AG10803 (cell line): ENCODE measurements at places on chromosomes 2 and 18.

GRCh38 chr18:48805826-48806535, 144.8 kb downstream of the SMAD7 start:
- DNase-seq, result no peak

DNA sequence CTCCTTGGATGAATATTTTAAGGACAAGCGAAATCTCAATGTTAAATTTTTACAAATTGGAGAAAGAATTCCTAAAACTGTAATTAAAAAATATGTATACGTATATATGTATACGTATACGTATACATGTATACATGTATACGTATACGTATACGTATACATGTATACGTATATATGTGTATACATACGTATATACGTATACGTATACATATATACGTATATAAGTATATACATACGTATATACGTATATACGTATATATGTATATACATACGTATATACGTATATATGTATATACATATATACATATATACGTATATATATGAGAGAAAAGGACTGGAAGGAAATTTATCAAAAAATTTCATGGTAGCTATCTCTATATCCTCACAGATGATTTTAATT, 110.2 kb upstream of the ACKR3 start:
- DNase-seq, result no peak

DNA sequence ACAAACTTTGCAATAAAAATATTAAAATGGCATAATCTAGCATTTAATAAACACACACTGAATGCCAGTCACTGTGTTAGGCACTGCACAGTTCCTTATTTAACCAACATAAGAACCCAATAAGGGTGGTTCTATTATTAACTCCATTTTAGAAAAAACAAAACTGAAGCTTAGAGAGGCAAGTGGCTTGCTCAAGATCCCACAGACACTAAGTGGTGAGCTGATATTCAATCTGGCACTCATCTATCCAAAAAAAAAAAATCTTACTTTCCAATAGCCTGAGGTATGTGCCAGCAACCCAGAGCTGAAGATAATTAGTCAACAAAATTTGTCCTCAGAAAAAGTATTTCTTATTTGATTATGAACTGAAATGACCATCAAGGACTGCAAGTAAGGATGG, 799 bp downstream of the CYTIP start:
- no peak for DNase-seq

DNA sequence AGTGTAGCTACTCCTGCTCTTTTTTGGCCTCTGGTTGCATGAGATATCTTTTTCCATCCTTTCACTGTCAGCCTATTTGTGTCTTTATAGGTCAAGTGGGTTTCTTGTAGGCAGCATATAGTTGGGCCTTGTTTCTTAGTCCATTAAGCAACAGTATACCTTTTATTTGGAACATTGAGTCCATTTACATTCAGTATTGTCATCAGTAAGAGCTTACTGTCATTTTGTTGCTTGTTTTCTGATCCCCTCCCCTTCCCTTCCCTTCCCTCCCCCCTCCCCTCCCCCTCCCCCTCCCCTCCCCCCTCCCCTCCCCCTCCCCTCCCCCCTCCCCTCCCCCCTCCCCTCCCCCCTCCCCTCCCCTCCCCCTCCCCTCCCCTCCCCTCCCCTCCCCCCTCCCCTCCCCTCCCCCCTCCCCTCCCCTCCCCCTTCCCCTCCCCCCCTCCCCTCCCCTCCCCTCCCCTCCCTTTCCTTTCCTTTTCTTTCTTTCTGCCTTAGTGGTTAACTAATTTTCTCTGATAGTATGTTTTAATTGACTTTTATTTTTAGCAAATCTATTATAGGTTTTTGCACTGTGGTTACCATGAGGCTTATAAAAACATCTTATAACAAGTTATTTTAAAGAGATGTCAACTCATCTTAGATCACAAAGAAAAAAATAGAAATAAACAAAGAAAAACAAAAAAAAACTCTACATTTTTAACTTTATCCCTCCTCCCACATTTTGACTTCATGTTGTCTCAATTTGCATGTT, 13.2 kb upstream of the DCDC2C start:
- no peak for DNase-seq

- DNase-seq, result peak; percentile 93
Measured at GRCh38 chr18:59660786-59661743, 36.2 kb downstream of the CCBE1 start.

DNA sequence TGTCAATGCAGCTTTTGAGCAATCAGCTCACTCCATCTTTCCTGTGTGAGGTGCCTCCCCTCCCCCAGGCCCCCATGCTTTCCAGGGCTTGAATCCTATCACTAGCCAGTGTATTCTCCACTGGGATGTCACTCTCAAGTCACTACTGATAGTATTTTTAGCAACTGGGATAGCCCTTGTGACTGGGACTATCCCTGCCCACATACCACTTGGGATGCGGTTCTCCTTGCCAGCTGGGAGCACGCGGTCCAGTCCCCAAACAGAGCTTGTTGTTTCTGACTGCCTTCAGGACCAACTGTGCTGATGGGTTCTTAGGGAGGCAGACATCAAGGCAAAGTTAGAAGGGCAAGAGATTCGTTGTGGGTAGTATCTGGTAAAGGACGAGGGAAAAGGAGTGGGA, 134.9 kb downstream of the FAM161A start:
- no peak for DNase-seq

DNA sequence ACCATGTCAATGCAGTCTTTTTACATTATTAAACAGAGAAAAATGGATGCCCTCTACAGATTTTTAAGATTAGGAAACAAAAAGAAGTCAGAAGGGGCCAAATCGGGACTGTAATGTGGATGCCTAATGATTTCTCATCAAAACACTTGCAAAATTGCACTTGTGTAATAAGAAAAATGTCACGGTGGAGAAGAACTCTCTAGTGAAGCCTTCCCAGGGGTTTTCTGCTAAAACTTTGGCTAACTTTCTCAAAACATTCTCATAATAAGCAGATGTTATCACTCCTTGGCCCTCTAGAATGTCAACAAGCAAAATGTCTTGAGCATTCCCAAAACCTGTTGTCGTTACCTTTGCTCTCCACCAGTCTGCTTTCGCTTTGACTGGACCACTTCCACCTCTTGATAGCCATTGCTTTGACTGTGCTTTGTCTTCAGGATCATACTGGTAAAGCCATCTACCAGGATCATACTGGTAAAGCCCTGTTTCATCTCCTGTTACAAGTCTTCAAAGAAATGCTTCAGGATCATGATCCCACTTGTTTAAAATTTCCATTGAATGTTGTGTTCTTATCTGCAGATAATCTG, 226.8 kb downstream of the TNS1 start:
- DNase-seq, result peak; percentile 55

DNA sequence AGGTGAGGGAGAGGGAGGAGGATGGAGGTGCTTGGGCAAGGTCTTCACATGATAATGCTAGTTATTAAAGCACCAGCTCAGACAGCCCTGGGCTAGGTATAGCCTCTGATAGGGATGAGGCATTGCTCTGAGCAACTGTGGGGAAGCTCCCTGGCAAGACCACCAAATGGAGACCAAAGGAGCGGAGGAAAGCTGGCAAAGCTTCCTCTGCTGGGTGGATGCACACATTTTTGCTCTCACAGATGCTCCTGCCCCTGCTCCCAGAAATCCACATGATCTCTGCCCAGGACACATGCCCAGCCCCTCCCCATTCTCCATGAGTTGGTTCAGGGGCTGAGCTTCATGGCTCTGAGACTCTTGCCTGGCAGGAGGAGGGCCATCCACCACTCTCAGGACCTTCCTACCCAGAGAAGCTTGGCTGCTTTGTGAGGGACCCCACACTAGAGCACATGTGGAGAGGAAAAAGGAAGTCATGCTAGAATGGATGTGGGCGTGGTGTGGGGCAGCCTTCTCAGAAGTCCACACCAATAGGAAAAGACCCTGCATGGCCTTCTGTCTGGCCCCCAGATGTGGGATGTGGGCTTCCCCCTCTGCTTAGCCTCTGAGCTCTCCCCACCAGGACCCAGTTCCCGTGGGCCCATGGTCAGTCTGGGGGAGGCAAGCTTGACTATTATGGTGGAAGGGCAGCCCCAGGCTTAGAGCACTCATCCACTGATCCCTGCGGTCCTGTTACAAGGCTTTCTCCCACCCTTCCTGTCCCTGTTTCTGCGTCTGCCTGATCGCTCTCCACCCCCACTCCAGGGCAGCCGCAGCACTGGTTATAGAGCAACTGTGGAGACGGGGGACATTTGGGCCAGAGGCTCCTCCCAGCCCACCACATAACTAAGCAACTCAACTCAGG, 10.5 kb upstream of the CYP26B1 start:
- no peak for DNase-seq

GRCh38 chr2:202102425-202103000, 29.5 kb downstream of the KIAA2012 start:
- no peak for DNase-seq

DNA sequence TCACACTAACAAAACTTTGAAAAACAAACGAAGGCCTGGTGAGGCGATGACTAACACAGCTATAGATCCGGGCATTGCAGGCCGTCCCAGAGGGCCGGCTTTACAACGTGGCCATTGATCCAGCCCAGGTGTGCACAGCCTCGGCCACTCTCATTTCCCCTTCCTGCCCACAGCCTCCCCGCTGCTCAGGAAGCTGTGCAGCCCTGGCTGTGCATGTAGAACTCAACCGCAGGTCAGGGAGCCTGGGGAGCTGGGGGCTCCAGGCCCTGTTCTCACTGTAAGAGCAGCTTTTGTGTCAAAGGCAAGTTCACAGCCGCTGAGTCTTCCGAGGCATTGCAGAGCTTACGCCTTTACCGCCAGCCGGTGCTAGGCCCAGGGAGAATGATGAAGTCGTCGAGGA, 87.2 kb downstream of the LONRF2 start:
- no peak for DNase-seq

GRCh38 chr18:23166891-23167541, 31.7 kb downstream of the CABLES1 start:
- peak; percentile 45 for DNase-seq

DNA sequence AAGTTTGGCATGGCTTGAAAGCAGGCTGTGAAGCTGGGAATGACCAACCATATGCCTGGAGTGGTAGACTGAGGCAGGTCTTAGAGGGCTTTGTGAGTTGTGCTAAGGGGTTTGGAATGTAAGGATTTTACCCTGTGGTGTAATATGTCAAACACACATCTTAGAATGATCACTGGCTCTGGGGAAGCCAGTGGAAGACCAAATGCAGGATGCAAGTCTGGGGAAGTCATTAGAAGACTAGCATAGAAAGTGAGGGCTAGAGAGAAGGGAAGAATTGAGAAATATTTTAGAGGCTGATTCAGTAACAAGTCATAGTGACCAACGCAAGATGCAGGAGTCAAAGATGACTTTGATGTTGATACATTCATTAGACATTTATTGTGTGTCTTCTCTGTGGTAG, 3.5 kb upstream of the FHOD3 start:
- peak; percentile 79 for DNase-seq

DNA sequence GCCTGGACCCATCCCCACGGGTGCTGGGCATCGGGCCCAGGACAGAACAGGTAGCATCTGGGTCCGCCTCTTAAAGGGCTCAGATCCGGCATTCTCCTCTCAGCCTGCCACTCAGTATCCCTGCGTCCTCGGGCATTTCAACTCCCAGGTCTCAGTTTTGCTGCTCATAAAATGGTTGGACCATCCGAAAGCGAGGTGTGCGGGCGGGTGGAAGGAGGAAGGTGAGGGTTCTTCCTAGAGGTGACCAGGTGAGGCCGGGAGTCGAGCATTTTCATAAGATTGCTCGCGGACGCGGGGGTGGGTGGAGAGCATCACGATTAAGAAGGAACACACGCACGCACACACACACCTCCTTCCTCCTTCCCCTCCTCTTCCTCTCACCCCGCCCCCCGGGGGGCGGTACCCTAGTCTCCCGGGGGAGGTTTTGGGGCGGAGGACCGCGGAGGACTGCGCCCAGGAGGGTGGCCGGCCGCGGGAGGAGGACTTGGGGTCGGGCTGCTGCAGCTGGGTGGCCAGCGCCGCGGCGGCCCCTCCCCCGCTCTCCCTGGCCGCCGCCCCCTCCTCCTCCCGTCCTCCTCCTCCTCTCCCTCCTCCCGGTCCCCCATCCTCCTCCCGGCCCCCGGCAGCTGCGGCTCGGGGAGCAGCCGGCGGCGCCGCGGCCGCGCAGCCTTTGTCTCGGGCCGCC, 97.9 kb upstream of the GPR45 start:
- no peak for DNase-seq

- DNase-seq, result peak; percentile 26
Measured at GRCh38 chr2:186365406-186365805, 120.7 kb upstream of the ZC3H15 start.

GRCh38 chr2:36740061-36740460, 43.6 kb downstream of the VIT start:
- DNase-seq, result no peak

DNA sequence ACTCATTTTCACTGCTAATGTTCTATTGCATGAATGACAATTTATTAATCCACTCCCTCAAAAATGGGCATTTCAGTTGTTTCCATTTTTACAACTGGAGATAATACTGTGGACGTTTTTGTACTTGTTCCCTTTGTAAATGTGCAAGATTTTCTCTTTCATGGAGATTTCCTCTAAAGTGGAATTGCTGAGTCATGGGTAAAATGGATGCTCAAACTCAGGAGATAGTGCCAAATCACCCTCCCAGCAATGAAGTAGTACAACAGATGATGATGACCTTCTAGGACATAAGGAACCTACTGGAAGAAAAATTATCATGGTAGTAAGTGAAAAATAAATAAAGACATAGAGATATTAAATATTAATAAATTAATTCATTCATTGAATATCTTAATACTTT, 460.8 kb upstream of the CHST9 start:
- no peak for DNase-seq

DNA sequence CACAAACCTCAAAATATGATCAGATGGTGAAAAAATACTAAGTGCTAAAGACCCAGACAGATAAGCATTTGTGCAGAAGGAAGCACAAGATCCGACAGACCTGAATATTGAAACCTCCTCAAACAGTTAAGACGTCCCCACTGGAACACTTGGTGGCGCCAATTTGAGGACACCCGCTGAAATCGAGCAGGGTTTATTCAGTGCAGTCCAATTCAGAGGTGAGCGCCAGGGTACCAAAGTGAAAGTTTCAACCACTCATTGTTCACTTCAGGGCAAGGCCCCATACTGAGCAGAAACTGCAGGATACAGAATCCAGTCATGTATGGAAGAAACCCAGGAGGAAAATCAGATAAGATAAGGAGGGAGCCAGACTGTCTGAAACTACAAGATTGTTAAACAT, 417.6 kb downstream of the LRRTM4 start:
- no peak for DNase-seq

- no peak for DNase-seq
Measured at GRCh38 chr2:9527995-9528787, 27.4 kb downstream of the ADAM17 start.

DNA sequence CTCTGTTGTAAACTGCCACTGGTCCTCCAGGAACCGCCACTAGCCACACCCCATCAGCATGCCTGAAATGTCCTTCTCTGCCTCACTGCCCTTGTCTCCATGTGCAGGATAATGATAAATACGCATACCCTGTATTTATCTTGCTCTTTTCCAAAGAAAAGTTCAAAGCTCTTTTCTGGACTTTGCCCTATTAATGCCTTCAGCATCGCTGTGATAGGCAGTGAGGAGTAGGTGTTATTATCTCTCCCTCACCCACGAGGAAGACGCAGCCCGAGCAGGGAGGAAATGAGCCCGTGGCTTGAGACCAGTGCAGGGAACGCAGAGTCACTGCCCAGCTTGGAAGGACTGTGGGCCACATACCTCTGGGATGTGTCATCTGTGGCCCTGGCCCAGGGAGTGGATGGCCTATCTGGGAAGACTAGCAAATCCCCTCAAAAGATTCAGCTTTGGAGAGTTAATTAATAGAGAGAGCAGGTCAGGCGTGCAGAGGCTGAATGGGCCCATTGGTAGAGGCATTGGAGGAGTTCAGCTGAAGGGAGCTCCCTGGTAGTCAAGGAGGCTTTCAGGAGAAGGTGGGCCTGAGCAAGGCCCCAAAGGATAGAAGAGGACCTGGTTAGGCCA, 39.5 kb upstream of the MCFD2 start:
- DNase-seq, result peak; percentile 94
